Activated T-helper 2 cell treated with anti-CD3 and anti-CD28 coated beads, Interferon-gamma antibody, Interleukin-2, Interleukin-4, amounts not matched to agents 10 μg/mL and 5 μg/mL and 100 μg/mL, durations not matched to agents 14 hours and 24 hours and 36 hours (primary cell): ENCODE measurements at places on chromosomes 7 and 10. TPM values are rescaled to one million over a fixed set of nuclear protein-coding genes. Genes with fewer than 3 reads are reported as not detected.

TMEM229A gene
- not detected in 2 replicates for total RNA-seq

HEPACAM2 gene
- not detected in 2 replicates for total RNA-seq

OR13A1 gene
- not detected in 2 replicates for total RNA-seq

HABP2 gene
- total RNA-seq: not detected in 2 replicates

LBX1 gene
- total RNA-seq: not detected in 2 replicates

STEAP4 gene
- total RNA-seq: 0.39 and 0.48 TPM in 2 replicates

HOXA11 gene
- total RNA-seq: not detected in 2 replicates

EN2 gene
- not detected in 2 replicates for total RNA-seq

NKX2-3 gene
- not detected in 2 replicates for total RNA-seq

AMZ1 gene
- 0.07 and 0.14 TPM in 2 replicates for total RNA-seq

WNT2 gene
- total RNA-seq: not detected in 2 replicates

EMX2 gene
- total RNA-seq: not detected in 2 replicates

ADIRF gene
- total RNA-seq: not detected in 2 replicates

NUTM2A gene
- total RNA-seq: 0.07 and 0.30 TPM in 2 replicates

SAMD9L gene
- 12.6 and 15.3 TPM in 2 replicates for total RNA-seq

WBP1L gene
- 18.0 and 19.9 TPM in 2 replicates for total RNA-seq

TMEM140 gene
- 3.0 and 4.8 TPM in 2 replicates for total RNA-seq

PIP gene
- total RNA-seq: not detected in 2 replicates

EFCAB10 gene
- not detected in 2 replicates for total RNA-seq

ERVW-1 gene
- total RNA-seq: not detected in 2 replicates

ADRA2A gene
- total RNA-seq: not detected in 2 replicates

MXI1 gene
- total RNA-seq: 12.2 and 14.6 TPM in 2 replicates

KIF20B gene
- total RNA-seq: 59.2 and 64.1 TPM in 2 replicates

OR2A7 gene
- total RNA-seq: 2.2 and 2.5 TPM in 2 replicates

PILRA gene
- total RNA-seq: 12.3 TPM in 2 replicates

DIP2C gene
- total RNA-seq: 1.6 and 2.6 TPM in 2 replicates

DYNC1I1 gene
- not detected in 2 replicates for total RNA-seq

ZNF248 gene
- 9.2 and 11.2 TPM in 2 replicates for total RNA-seq

CYP26C1 gene
- total RNA-seq: 0.05 TPM in 1 of 2 replicates, not detected in the other

TUBAL3 gene
- not detected in 2 replicates for total RNA-seq

HDAC9 gene
- total RNA-seq: 0.48 and 0.52 TPM in 2 replicates

ADK gene
- 64.2 and 64.5 TPM in 2 replicates for total RNA-seq

BICC1 gene
- total RNA-seq: 0.11 and 0.21 TPM in 2 replicates

VWDE gene
- total RNA-seq: 2.9 and 3.2 TPM in 2 replicates

ASL gene
- total RNA-seq: 48.0 and 49.1 TPM in 2 replicates
